ENCODE measurements at places on chromosomes 1 and 21.
A peak's percentile ranks its signal among the peaks of the same experiment; 100 is the strongest.

DNA sequence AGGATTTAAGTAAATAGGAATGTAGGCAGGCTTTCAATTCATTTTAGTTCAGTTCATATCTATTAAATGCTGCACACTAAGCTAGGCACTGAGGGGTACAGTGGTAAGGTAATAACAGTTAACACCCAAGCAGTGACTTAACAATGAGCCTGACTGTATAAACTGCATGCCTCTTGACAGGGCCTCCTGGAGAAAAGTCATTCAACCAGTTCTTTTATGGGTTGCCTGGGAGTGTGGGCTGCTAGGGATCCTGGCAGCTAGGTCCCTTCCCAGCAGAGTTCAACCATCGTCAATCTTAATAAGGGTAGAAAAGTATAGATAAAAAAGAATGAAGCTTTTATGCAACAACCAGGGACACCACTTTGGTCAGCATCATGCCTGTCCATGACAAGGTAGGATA is 8.1 kb upstream of the ALG14 start:
- no peak for DNase-seq

- DNase-seq = no peak
Observed at GRCh38 chr1:111499026-111499785, 4.2 kb downstream of the ADORA3 start.

- DNase-seq = no peak
Observed at GRCh38 chr1:43042773-43043457, 84.2 kb upstream of the SLC2A1 start.

- DNase-seq = peak; percentile 86
Observed at GRCh38 chr1:20521960-20522861, 14.3 kb upstream of the MUL1 start.

GRCh38 chr1:235391874-235392273 is 24.6 kb downstream of the TBCE start:
- DNase-seq = no peak

DNA sequence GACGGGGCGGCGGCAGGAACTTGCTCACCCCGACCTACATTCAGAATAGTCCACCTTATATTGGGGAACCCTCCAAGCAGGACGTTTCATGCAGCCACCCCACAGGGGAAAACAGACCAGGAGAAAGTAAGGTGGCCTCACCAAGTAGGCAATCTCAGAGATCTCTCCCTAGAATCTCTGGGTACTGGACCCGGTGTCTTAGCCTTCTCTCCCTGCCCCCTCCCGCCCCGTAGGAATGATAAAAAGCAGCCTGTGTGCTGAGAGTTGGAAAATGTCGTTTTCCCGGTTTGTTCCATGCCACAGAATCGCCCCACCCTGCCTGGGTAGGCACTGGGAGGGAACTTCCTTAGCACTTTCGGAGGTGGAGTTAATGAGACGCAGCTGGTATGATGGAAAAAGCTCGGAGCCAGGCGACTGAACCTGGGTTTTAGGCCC is 789 bp upstream of the PTPN14 start:
- DNase-seq = peak; percentile 65

Measured in transverse colon (tissue), 4 donors.